ENCODE measurements at places on chromosomes 6 and 20.

DNA sequence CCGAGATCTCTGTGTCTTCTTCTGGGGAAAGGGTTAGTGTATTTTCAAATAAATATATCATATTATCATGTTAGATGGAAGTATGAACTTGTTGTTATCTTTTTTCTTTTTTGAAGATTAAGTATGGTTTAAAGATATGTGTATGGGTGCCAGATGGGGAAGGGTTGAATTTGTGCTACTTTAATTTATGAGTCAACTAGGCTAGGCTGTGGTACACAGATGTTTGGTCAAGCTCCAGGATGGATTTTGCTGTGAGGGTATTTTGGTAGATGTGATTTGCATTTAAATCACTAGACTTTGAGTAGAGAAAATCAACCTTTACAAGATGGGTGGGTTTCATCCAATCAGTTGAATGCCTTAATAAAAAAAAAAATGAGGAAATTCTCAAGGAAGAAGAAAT, 886.6 kb upstream of the ADGRB3 start:
- DNase-seq: no peak

- no peak for DNase-seq
These were observed 97.2 kb downstream of the DACT2 start for GRCh38 chr6:168222115-168223043.

DNA sequence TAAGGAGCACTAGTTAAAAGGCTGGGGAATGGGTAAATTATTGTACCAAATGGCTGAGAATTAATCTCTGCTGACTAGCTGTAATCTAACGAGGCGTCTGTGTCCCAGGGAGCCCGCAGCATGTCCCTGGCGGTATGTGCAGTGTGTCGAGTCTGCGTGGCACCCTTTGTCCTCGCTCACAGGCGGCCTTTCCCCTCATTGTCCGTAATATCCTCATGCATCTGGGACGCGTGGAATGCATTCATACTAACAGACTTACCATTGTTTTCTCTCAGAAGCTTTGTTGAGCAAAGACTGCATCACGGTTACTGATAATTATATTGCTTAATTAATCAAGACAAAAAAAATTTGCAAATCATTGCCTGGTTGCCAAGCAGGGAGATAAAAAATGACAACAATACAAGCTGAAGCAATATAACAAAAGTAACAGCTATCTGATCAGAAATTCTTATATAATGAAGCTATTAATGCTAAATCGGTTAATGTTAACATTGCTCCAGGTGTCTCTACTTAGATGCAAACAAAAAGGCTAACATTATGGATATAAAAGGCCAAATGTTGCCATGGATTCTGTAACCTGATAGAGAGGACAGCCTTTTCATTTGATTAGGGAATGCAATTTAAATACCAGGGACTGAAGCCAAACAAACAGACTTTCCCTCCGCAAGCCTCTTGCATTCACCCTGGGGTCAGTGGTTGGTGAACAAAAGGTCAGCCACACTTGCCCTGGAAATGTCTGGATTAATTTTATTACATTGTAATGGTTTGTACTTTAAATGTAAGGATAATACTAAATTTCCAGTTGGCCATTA, 124.8 kb downstream of the INSM1 start:
- peak; percentile 89 for DNase-seq

GRCh38 chr6:90428514-90428913, 131.9 kb upstream of the BACH2 start:
- DNase-seq: no peak

DNA sequence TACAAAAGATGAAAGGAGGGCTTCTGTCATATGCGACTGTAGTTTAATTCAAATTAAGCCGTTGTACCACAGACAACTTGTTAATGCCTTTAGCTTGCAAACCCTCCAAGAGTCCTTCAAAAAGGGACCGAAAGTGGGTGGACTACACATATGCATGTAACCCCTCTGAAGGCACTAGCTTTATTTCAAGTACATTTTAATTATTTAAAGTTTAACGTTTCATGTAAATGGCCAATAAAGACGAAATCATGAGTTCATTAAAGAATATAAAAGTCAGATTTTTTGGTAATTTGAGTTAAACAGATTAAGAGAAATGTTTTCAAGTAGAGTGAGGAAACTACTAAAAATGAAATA, 12.8 kb downstream of the PRDM13 start:
- DNase-seq: no peak

- no peak for DNase-seq
These were observed 125.8 kb upstream of the BCLAF1 start for GRCh38 chr6:136415351-136416007.

DNA sequence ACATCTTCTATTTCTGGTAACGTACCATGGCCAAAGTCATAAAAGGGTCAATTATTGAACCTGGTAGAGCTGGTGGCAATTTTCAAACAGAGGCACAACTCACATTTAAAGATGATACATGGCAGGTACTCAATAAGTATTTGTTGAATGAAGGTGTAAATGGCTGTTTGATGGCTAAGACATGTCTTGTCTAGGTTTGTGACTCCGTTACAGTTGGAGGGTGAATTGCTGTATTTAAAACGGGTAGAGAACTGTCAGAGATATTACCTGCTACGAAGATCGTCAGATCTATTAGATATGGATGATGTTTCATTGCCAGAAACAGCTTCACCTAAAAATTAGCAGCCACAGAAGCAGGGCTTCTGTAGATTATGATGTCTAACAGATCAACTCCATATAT, 601.9 kb downstream of the PRKN start:
- DNase-seq: no peak

- DNase-seq: no peak
These were observed 42.4 kb upstream of the GCLC start for GRCh38 chr6:53587291-53587690.

GRCh38 chr20:37262505-37262904, 891 bp upstream of the GHRH start:
- DNase-seq: no peak
